ENCODE measurements at places on chromosomes 6 and 20.

DNA sequence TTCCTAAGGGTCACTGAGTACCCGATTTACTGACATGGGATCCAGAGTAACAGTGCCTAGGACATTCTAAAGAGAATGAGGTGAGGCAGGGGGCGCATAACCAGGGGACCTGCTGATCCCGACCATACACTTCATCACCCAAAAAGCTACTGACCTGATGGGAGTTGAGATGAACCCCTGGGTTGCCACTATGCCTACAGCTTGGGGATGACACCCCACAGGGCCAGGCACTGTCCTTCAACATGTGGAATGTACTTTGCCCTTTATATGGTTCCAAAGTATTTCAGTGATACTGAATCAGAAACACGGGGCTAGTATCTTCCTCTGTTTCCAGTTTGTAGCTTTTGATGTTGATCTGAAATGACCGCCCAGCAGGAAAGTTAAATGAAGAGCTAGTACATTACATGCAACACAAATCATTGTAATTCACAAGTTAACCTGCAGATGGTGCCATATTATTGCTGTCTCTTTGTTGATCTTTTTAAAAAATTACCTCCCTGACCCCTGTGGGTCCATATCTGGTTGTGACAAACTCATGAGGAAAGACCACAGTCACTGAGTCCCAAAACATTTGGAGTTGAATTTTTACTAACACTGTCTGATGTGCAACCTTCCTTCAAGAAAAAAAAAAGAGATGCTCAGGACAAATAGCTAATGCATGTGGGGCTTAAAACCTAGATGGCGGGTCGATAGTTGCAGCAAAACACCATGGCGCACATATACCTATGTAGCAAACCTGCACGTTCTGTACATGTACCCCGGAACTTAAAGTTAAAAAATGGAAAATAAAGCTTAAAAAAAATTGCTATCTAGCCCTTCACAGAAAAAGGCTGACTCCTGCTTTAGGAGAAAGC is 42.7 kb upstream of the GCNT2 start:
- no peak for DNase-seq

GRCh38 chr20:58233393-58233792 is 4.9 kb upstream of the ANKRD60 start:
- no peak for DNase-seq

GRCh38 chr20:59725476-59726280 is 121.3 kb downstream of the PHACTR3 start:
- no peak for DNase-seq

- peak; percentile 33 for DNase-seq
These were observed 139.7 kb downstream of the PRDM13 start for GRCh38 chr6:99746261-99746895.

- DNase-seq: no peak
These were observed 4.1 kb upstream of the RAB23 start for GRCh38 chr6:57226221-57226620.

GRCh38 chr6:90472716-90473115 is 114.2 kb downstream of the MAP3K7 start:
- peak; percentile 23 for DNase-seq

GRCh38 chr6:37673436-37673835 is 24.2 kb downstream of the MDGA1 start:
- DNase-seq: no peak

DNA sequence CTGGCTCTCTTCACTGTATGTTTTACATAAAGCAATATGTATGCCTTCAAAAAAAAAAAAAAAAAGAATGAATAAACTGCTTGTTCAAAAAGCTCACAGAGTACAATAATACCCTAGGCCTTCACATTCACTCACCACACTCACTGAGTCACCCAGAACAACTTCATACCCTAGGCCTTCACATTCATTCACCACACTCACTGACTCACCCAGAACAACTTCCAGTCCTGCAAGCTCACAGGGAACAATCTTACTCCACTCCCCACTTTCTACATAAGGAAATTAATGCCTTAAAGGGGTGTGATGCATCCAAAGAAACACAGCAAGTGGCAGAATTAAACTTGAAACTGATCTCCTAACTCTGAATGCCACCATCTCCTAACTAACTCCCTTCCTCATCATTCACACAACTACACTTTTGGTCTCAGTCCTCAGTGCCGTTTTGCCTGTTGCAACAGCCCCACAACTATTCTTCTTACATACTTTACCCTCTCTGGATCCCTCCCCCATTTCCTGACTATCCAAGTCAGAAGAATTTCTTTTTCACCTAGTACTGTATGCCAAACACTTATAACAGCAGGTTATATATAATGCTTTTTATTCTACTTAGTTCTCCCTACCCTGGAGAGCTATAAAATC is 34.2 kb downstream of the NHSL1 start:
- no peak for DNase-seq

- DNase-seq: peak; percentile 54
These were observed 24.6 kb downstream of the RIPOR2 start for GRCh38 chr6:24910961-24911725.

DNA sequence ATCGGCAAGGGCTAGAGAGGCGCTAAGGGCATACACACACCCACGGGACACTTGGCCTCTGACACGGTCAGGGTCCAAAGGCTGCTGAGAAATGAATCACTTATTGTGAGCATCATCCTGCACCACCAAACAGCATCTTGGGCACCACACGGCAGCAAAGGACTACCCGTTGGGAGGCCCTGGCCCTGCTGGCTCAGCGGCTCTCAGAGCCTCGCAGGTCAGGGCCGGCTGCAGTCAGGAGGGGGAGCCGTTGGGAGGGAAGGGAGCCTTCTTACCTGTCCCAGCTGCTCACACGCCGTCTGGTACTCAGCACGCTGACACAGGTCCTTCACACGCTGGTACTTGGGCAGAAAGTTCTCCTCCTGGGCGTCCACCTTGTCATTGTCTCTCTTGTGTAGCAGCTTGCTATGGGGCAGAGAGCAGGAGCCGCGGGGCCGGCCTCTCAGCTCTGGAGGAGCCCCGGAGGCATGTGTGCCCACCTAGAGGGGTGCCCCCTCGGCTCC is 109.0 kb downstream of the SULF2 start:
- no peak for DNase-seq

- DNase-seq: no peak
These were observed 38.7 kb downstream of the KAT14 start for GRCh38 chr20:18176318-18176785.

DNA sequence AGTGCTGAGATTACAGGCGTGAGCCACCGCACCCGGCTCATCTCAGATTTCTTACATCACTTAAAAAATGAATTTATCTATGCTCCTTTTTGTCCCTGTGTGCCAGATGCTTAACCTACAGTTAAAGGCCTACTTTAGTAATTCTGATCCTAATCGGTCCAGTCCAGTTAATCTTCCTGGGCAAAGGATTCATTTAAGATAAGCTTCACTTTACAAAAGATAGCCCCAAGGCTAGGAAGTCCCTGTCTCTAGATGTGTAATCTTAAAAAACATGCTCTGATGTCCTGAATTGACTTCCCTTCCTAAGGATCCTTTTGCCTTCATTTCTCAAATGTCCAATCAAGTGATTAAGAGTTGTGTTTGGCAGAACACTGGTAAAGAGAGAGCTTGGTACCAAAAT is 68.4 kb upstream of the IPCEF1 start:
- no peak for DNase-seq

GRCh38 chr6:22828179-22829062 is 259.1 kb downstream of the HDGFL1 start:
- no peak for DNase-seq

DNA sequence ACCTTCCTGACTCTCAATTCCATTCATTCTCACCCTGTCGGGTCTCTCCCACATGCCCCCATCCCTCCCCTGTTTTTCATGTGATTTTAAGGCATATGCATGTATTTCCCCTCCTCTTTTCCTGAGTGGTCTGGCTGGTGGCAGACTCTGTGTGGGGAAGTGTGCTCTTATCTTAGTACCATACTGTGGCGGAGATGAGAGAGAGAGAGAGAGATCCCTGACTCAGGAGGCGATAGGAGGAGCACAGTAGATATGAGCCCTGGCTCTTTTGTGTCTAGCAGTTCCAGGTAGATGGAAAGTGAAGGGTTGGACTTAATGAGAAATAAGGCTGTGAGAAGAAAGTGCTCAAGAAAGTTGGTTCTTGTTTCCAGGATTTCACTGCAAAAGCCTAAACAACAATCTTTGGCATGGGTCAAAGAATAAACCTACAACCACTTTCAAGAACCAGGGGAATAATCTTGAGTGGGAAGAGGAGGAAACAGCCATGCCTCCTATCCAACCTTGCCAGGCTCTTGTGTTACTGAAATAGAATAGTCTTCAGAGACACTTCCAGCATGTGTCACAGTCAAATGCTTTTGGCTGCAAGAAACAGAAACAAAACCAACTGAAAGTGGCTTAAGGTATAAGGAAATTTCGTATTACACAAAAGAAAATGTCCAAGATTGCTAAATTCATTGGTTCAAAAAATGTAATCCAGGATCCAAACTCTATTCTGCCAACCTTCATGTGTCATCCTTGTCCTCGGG is 123.8 kb upstream of the MYLIP start:
- no peak for DNase-seq

GRCh38 chr6:73666393-73666792 is 12.6 kb upstream of the SLC17A5 start:
- DNase-seq: no peak

DNA sequence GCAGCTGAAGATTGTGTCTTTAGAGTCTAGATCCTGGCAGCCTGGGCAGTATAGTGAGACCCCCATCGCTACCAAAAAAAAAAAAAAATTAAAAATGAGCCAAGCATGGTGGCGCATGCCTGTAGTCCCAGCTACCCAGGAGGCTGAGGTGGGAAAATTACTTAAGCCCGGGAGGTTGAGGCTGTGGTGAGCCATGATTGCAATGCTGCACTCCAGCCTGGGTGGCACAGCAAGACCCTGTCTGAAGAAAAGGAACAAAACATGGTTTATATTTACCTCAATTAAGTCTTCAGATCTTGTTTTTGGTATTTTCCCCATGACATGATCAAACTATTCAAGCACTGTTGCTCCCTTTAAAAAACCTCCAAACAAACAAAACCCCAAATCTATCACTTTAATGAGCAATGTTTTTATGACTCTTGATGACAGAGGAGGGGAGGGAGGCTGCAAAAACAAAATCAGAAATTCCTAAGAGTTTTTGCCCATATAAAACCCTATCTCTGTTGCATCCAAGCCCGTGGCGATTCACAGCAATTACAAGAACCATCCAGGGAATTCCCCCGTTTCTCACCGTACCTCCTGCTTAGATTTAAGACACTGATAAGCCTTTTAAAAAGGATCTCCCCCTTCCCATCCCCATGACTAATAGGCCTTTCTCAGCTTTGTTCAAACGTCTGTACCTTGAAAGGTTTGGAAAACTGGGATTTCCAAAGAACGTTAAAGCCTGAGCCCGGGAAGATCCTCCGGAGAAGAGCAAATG is 259.9 kb downstream of the BMP7 start:
- DNase-seq: no peak

- no peak for DNase-seq
These were observed 10.9 kb upstream of the MYB start for GRCh38 chr6:135170238-135170637.

- DNase-seq: peak; percentile 17
These were observed 533 bp downstream of the OSTM1 start for GRCh38 chr6:108074057-108074358.

DNA sequence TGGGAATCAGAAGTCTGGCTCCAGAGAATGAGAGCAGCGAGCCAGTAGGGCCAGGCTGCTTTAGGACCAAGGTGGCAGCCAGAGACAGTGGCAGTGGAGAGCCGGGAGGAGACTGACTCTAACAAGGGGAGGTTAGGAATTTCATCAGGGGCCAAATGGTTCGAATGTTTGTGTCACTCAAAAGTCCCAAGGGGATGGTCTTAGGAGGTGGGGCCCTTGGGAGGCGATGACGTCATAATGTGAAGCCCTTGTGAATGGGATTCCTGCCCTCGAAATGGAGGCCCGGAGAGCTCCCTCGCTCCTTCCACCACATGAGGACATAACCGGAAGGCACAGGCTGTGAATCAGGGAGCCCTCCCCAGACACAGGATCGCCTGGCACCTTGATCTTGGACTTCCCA is 299.7 kb downstream of the QKI start:
- DNase-seq: no peak

DNA sequence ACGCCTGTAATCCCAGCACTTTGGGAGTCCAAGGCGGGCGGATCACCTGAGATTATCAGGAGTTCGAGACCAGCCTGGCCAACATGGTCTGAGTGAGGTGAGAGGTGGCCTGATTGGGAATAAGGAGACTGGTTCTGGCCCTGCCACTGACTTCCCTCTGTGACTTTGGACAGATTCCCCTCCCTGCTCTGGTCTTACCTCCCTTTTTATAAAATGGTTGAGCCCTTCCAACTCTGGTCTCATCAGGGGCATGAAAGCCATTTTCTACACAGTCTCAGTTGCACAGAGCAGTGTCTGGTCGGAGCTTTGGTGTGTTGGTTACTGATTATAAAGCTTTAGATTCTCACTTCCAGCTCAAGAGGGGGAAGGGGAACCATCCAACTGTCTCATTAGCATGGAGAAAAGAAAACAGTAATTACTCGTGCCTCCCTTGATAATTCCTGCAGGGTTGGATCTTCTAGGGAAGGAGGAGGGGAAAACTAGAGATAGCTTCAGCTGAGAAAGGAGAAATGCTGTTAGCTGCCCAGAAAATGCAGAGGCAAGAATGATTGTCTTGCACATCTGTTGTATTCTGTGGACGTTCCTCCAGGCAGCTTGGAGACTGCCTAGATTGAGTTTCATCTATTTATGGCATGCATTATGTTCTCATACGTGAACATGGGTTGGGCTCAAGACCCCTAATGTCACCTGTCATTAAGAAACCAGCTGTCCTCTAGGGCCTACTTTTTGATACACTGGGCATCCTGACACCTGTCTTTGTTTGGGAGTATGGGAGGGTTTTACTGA is 30.4 kb downstream of the RALY start:
- DNase-seq: no peak

DNA sequence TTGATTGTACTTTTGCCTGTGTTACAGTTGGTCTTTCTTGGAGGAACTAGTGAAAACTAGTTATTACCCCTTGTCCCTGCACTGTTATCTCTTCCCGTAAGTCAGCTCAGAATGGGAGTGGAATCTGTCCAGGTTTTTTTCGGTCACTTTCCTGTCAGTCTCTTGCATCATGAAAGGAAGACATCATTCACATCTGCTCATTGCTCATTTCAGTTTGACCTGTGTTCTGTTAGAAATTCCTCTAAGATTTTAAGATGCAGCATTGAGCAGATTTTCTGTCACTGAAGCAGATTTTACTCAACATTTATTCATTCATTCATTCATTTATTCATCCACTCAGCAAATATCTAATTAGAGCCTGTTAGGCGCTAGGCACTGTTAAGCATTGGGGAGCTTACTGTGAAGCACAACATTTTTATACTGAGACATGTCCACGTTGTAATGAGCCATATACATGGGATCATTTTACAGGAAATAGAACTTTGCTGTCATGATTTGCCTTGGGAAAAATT is 33.1 kb upstream of the HINT3 start:
- DNase-seq: no peak

DNA sequence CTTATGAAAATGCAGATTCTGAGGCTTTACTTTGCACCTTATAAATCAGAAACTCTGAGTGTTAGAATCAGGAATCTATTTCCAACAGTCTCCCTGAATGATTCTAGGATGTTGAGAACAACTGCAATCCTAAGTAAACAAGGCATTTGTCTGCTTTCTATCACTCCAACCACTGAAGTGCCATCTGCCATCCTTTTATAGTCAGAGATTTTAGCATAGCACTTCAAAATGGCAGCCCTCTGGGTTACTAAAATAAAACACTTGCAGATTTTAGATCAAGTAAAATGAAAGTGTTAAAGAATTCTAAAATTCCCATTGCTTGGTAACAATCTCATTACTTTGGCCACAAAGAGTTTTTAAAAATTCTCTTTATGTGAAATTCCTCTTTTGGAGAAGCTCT is 258.9 kb downstream of the CD109 start:
- no peak for DNase-seq

- no peak for DNase-seq
These were observed 113.5 kb downstream of the JARID2 start for GRCh38 chr6:15359335-15359862.

Data from T-cell (primary cell).